ENCODE measurements at places on chromosomes 11 and 22.

GRCh38 chr11:111977146-111978027 lies 40.2 kb downstream of the DIXDC1 start:
- no peak for DNase-seq

DNA sequence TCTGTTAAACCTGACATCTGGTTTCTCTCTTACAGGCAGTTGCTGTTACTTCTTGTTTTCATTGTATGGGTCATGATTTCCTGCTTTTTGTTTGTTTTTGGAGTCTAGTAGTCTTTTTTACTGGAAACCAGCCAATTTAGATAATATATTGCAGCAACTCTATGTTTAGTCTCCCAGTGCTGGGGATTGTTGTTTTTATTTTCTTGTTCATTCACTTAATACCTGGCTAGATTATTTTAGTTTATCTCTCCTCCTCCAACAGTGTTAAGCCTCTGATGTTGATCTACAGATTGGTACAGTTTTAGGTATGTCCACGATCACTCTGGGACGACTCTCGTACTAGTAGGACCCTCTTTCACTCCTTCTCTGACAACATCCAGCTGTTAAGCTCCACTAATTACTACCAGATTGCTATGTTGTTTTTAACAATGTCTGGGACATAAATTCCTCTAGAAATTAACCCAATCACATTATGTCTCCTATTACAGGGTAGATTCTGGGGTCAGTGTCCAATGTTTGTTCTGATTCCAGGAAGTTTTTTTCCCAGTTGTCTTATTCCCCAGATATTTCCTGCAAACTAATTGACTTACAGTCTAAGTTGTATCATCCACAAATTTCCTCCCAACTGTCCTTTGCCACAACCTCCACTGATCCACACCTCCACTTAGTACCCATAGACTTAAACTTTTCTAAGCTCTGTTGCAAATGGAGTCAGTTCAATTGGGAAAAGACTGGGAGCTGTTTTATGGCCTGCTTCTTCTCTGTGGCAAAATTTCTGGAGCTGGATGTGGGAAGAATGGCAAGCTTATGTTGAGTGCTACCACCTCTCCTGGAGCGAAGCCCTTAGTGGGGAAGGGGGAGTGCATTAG lies 1280.6 kb upstream of the CNTN5 start:
- no peak for DNase-seq

GRCh38 chr22:49301398-49302149 lies 526.1 kb downstream of the BRD1 start:
- DNase-seq: no peak

- no peak for DNase-seq
Measured at GRCh38 chr22:20116376-20116950, 559 bp downstream of the RANBP1 start.

GRCh38 chr11:30285416-30286121 lies 37.3 kb upstream of the ARL14EP start:
- DNase-seq: no peak

DNA sequence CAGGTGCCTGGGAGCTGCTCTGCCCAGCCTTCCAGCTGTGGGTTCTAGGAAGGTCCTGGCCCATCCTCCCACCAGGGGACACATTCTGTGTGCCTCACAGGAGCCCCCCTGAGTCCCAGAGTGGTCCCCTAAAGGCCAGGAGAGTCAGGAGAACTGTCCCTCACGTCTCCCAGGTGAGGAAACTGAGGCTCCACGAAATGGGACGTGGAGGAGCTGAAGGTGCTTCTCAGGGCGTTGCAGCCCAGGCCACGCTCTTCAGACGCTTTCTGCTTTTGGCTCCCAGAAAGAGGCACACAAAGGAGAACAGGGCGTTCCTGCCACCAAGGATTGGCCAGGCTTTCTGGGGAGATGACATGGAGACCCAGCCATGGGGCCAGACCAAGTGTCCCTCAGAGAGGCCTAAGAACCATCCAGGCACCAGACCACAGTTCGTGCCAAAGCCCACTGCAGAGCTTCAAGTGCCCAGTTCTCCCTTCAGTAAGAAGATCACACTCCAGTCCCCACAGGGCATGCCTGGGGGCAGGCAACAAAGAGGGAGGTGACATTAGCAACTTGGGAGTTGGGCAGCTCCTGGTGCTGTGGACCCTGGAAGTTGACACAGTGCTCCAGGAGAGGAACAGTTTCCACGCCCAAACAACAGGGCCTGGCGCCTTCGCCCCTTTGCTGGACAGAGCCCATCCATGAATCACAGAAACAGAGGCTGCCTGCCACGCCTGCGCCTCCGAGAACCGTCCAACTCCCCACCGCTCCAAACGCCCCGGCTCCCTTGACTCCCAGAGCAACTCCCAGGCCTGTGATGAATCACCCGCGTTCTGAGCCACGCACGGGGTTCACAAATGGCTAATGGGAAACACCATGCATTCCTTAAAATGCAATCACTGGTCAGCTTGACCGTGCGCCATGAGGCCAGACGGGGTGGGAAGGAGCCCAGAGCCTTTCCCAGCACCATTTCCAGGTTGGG lies 589.2 kb downstream of the BRD1 start:
- DNase-seq: no peak

DNA sequence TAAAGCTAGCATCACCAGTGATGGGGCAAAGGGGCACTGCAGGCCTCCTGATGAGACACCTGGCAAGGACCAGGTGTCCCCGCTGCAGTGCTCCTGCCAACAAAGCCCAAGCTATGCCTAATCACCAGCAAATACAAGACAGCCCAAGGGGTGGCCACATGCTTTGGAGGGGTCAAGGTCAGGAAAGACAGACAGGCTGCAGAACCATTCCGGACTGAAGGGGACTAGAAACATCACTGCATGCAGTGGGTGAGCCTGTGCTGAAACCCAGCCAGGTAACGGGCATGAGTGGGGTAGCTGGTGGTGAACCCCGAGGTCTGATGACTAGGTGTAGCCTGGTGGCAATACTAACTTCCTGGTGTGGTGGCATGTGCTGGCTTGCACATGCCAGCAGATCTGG lies 111.1 kb downstream of the MED15 start:
- DNase-seq: no peak

DNA sequence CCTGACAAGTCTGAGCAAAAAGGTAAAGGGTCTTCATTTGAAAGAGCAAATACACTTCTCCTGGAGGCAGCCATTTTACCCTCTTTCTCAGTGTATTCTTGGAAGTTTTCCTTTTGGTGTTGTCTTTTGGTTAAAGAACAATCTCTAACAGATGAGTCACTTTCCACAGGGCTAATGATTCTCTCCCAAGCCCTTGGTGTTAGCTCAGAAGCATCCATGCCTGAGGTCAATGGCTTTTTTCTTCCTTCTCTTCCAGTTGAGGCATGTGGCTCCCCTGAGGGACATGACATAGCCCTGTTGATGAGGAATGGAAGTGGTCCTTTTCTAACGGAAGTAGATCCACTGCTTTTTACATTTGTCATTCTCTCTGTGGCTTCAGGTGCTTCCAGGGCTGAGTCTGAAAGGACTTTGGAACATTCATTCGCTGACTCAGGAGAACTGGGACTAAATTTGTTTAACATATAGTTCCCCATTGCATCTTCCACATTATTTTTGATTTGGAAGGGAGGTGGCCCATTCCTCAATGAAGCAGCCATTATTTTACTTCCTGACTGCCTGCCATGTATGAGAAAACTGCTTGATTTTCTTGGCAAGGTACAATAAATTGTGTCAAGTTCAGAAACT lies 13.8 kb upstream of the POGLUT3 start:
- DNase-seq: no peak

- no peak for DNase-seq
Measured at GRCh38 chr22:37178350-37179125, 9.5 kb downstream of the C1QTNF6 start.

DNA sequence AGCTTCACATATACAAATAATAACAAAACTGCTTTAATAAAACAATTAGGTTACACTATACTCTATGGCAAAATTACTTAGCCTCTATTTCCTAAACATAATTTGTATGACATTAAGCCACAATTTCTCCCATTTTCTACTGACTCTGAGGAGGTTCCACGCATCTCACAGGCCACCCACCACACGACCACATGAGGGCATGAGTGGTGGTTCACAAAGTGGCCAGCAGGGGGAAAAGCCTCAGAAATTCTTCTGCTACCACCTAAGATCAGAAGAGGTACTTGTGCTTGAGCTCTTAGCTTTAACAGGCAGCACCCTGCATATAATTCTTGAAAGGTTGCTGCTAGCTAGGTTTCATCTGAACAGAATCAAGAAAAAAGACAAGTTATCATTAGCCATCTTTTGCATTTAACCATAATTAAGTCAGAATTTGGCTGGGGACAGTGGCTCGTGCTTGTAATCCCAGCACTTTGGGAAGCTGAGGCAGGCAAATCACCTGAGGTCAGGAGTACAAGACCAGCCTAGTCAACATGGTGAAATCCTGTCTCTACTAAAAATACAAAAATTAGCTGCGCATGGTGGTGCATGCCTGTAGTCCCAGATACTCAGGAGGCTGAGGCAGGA lies 7.7 kb downstream of the LPXN start:
- peak; percentile 82 for DNase-seq

- no peak for DNase-seq
Measured at GRCh38 chr22:33770723-33771122, 149.6 kb downstream of the LARGE1 start.

GRCh38 chr11:119907878-119908572 lies 179.0 kb upstream of the NECTIN1 start:
- no peak for DNase-seq

GRCh38 chr11:67646535-67647336 lies 3.8 kb downstream of the ACY3 start:
- peak; percentile 57 for DNase-seq

GRCh38 chr11:47434011-47434786 lies 8.0 kb upstream of the PSMC3 start:
- no peak for DNase-seq

DNA sequence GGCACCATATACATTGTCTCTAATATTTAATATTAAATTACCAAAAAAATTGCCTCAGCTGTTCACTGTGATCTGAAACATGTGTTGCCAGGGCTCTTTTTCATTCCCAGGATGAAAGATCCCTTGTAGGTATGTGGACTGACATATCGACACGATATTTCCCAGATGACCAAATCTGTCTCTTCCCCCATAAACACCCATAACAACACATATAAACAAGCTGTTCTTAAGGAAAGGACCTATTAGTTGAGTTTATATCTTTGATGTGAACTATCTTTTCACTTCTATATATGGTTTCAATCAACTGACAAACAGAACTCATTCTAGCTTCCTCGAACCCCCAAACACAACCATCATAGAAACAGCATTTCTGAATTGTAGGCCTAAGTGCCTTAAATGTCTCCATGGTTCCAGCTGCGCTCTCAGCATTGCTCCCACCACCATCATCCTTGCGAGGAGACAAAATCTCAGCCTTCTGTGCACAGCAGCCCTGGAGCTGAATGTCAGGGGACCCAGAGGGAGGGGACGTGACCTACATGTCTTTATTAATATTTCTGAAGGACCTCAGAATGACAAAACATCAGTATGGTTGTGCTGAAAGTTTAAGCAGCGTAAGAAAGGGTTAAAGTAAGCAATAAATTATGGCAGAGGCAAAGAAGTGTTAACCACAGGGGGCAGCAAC lies 67.0 kb downstream of the ETS1 start:
- DNase-seq: no peak

- DNase-seq: no peak
Measured at GRCh38 chr11:45209000-45209879, 62.8 kb downstream of the PRDM11 start.

DNA sequence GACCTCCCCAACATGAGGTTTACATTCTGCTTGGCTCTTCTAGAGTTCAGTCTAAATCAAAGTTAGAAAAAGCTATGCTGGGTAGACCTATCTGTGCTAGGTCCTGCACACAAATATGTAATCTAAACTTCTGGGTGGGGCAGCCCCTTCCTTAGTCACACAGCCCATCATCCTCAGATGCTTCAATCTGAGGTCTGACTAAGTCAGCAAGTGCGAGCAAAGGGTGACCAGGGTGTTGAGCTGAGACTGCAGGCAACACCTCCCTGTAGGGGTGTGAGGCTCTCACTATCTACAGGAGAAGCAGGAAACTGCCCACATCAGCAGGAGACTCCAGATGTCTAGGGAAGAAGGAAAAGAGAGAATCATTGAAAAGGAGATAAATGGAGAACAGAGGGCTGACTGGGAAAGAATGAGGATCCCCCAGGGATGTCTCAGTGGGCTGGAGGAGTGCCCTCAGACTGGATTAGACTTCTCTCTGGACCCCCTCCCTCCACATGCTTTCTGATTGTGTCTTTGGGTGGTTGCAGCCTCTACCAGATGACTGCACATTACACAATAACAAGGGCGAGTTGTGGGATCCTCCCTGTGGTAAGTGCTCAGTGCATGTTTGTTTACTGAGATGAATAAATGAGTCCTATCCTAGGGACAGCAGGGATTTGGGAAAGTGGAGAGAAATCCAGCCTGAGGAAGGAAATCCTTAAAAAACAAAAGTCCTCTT lies 266.2 kb upstream of the PLET1 start:
- DNase-seq: no peak

DNA sequence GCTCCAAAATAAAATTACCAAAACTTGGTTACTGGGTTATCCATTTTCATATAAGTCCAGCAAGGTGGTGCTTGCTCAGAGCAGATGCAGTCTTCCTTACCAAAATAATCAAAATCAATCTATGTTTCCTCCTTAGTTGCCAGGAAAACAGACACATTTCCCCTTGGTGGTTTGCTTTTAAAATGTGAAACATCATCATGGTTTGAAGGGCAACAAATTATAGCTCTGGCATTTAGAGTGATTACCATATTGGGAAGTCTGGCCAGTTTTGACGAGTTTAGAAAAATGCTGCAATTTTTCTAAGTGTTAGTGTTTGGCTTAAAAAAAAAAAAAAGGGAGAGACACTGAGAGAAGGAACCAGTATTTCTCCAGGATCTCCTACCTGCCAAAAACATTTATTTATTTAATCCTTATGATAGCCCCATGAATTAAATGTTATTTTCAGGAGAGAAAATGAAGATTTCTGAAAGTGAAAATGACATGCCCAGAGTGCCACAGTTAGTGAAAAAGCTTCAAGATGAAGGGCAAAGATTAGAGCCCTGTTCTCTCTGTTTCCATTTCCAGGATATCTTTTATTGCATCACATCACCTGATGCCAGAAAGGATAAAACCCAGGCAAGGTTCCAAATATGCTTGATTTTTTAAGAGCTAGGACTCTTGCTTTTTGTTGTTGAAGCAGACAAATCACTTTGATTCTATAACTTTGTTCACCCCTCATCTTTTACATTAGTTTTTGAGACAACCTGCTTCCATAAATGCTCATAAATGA lies 29.6 kb upstream of the TBCEL start:
- no peak for DNase-seq

DNA sequence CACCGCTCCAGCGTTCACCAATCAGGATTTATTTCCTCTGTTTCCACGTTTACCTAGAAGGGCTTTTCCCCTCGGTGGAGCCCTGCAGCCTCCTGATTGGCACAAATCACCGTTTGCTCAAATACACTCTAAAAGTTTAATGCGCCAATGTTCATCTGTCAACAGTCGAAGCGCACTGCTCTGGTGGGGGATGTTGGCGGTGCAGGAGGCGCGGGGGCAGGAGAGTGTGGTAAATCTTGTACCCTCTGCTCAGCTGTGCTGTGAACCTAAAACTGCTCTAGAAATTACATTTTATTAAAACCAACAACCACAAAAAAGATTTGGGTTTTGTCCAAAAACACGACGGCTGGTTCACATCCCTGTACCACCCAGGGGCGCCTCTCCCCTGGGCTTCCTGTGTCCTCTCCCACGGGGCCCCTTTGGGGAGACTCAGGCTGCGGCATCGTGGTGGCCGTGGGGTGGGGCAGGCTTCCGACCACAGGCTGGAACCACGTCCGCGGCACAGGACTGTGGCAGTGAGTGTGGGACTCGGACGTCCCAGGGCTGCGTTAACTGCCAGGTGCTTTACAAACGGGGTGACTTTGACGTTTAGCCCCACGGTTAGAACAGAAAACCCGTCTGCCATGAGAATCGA lies 13.5 kb downstream of the TTLL8 start:
- no peak for DNase-seq

All from Kasumi-1 (cell line).